ENCODE measurements at places on chromosomes 13 and 19.

DNA sequence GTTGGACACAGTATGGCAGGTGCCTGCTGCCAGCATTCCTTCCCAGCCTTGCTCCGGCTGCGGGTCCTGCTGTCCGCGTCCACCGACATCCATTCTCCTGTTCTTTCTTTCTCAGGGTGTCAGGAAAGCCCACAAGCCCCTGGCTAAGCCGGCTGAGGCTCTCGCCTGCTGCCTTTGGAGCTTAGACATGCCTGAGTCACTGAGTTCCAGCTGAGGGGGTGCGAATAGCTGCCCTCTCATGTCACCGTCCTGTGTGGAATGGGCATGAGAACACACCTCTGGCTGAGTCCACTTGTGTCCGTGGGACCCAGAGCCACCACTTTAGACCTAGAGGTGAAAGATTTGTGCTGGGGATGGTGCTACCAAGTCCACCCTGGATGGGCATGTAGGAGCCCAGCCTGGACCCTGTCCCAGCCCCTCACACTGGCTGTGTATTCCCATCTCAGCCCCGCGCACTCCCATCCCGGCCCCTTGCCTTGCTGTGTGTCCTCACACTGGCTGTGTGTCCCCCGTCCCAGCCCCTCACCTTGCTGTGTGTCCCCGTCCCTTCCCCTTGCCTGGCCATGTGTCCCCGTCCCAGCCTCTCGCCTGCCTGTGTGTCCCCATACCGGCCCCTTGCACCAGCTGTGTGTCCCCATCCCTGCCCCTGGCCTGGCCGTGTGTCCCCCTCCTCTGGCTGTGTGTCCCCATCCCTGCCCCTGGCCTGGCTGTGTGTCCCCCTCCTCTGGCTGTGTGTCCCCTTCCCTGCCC is 24.6 kb upstream of the IRS2 start:
- DNase-seq = no peak

DNA sequence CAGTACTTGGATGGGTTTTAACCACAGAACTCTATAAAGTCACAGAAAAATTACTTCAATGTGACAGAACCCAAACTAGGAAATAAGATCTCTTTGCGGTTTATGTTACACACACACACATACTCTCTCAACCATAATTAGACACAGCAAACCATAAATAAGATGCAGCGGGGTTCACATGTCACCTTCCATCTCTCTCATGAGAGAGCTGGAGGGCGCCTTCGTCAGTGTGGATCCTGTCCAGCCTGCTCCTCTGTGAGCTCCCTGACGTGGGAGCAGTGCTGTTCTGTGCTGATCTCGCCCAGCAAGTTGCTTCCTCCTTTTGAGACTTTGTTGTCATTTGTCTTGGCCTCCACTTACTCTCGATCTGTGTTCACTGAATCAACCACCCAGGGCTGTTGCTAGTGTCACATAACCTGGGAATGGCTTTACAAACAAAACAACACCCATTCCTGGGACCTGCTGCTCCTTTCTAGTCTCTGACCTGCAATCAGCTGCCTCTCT is 204.9 kb upstream of the KL start:
- DNase-seq = peak; percentile 26

DNA sequence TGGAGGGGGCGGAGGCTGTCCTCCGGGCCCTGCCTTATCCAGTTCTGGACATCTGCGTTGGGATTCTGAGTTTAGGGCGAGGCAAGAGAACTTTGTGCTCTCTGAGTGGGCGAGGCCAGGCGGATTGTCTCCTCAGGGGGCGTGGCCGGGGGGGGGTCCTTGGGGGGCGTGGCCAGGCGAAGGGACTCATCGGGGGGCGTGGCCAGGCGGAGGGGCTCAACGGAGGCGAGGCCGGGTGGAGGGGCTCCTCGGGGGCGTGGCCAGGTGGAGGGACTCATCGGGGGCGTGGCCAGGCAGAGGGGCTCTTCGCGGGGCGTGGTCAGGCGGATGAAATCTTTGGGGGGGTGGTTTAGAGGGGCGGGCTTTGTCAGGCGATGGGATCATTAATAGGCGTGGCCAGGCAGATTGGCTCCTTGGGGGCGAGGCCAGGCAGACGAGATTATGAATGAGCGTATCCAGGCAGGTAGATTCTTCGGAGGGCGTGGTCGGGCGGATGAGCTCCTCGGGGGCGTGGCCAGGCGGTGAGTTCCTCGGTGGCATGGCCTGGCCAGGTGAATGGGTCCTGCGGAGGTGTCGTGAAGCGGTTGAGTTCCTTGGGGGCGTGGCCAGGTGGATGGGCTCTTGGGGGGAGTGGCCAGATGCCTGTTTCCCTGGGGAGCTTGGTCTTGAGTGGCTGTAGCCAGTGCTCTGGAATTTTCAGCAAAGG is 10.3 kb upstream of the CACNG7 start:
- peak; percentile 82 for DNase-seq

- no peak for DNase-seq
Measured at GRCh38 chr19:58553799-58554493, 959 bp downstream of the CHMP2A start.

DNA sequence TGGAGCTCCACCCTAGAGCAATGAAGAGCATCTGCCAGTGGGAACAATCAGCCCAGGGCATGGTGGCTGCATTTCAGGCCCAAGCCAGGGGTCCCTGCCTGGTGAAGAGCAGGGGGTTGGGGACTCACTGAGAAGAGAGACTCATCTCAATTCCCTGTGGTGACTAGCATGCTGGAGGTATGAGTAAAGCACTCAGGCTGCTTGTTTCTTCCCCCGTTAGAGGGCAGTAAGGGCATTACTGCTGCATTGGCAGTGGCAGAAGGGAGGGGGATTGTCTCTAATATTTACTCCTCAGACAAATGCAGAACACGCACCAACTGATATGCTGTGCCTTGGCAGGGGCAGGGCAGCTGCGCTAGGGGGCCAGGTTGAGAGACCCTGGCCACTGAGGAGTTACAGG is 329.1 kb downstream of the SLITRK5 start:
- no peak for DNase-seq

GRCh38 chr13:51065372-51066090 is 45.5 kb downstream of the C13orf42 start:
- DNase-seq = no peak

GRCh38 chr19:35408284-35409171 is 37.7 kb downstream of the GPR42 start:
- DNase-seq = no peak

GRCh38 chr13:86581706-86582105 is 782.5 kb upstream of the SLITRK6 start:
- DNase-seq = no peak

GRCh38 chr13:47142105-47142504 is 245.3 kb upstream of the HTR2A start:
- no peak for DNase-seq

GRCh38 chr13:37059848-37060192 is 332 bp upstream of the SUPT20H start:
- DNase-seq = no peak

DNA sequence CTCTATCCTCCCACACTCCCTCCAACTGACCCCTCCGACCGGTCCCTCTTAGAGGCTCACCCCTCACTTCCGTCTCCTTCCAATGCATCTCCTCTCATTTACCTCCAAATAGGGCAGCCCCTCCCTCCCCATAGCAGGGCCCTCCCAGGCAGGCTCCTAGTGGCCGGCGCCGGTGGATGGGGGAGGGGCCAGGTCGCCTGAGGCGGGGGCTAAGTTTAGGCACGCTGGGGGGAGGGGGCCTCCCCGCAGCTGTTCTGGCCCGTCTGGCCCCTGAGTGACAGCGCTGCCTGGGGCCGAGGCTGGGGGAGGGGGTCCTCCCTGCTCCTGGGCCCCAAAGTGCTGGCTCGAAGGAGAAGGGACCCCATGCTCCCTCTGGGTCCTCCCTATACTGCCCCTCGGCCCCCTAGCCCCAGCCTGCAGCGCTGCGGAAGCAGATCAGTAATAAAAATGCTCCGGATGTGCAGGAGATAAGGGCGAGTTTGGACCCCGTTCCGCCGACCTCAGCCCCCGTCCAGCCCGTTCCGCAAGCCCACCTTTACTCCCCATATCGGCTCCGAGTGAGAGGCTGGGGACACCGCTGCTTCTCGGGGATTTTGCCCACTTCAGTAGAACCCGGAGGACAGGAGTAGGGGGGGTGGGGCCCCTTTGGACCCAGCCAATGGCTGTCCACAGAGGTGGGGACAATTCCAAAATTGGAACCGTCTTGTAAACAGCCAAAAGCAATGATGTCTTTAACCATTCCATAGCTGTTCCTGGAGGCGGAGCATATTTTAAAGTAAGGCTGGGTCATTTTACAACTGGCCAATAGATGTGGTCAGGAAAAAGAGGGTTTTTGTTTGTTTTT is 4.0 kb downstream of the RTN2 start:
- peak; percentile 61 for DNase-seq

DNA sequence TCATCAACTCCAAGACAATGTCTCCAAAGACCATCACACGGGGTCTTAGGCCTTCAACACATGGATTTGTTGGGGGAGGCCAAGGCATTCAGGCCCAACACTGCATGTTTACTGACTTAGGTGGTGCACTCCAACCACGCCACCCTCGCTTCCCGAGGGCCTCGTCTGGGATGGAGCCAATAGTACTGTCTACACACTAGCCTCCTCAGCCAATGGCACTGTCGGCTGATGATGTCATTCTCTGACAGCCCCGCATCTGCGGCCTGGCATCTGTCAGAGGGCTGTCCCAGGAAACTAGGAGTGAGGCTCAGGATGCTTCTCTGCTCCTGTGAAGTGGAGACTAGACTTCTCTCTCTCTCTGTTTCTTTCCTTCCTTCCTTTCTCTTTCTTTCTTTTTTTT is 96.6 kb downstream of the TEX26 start:
- no peak for DNase-seq

DNA sequence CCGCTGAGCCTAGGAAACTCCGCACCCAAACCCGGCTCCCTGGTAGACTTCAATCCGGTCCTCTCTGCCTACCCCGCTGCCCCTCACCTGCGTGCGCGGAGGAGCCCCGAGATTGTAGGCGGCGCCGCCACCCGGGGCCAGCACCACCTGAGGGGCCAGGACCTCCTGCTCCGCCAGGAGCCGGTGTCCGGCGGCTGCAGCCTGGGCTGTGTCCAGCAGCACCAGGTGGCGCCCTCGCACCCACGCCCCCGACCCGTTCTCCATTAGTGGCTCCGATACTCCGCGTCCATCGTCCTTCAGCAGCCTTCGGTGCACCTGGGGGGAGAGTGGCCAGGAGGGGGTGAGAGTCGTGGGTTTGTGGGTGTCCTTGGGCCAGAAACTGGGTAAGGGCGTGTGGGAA is 18.5 kb downstream of the MAN2B1 start:
- DNase-seq = no peak

GRCh38 chr13:40786568-40786996 is 2.8 kb upstream of the SLC25A15 start:
- no peak for DNase-seq

GRCh38 chr19:8444677-8445487 is at the start of gene HNRNPM:
TSS of gene HNRNPM (plus strand) at chr19:8444975. CDS start at chr19:8444999, 24 bp downstream.
- DNase-seq = peak; percentile 100

DNA sequence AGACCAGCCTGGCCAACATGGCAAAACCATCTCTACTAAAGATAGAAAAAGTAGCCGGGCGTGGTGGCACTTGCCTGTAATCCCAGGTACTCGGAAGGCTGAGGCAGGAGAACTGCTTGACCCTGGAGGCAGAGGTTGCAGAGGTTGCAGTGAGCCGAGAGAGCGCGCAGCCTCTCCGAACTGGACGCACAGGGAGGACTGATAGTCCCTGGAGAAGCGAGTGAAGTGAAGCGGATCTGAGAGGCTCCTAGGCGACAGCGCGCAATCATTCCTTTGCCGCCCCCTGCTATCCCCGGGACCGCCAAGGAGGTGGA is 233 bp downstream of the ZNF561 start:
- DNase-seq = no peak

DNA sequence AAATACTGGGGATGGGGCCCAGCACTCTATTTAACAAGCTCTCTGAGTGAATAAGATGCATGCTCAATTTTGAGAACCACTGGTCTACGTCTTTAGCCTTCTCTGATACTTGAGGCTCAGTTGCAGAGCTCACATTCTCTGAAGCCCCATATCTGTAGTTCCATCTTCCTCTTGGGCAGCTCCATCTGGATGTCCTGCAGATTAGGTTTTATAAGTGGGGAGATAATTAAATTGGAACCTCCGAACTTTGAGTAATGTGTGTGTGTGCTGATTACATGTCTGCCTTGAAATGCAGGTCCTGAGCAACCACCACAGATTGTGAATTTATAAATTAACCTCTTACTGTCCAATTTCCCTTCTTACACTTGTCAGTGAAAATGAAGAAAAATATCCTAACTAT is 7.2 kb upstream of the RASL11A start:
- DNase-seq = no peak

GRCh38 chr13:80359778-80360452 is 19.0 kb upstream of the SPRY2 start:
- DNase-seq = peak; percentile 37

DNA sequence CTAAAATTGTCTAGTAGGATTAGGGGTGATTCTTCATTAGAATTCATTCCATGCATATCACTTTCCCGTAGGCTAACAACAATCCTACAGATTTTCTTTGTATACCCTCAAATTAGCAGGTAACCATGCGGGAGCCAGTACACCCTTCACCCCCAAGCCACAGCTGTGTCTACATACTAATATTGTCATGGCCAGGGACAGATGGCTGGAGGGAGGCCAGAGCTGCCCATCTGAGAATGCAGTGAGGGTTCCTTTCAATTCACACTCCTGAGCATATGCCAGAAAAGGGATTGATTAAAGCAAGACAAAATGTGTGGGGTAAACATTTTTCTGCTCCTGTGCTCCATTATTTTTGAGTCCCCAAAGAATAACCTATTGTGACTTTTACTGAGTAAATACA is 68.9 kb downstream of the FREM2 start:
- no peak for DNase-seq

GRCh38 chr13:24906268-24906667 is 142.3 kb downstream of the RNF17 start:
- no peak for DNase-seq

- no peak for DNase-seq
Measured at GRCh38 chr13:97945342-97945741, 8.1 kb upstream of the IPO5 start.

- DNase-seq = no peak
Measured at GRCh38 chr19:8221161-8221560, 12.0 kb downstream of the CERS4 start.

GRCh38 chr19:10005632-10006334 is 4.5 kb downstream of the COL5A3 start:
- no peak for DNase-seq

DNA sequence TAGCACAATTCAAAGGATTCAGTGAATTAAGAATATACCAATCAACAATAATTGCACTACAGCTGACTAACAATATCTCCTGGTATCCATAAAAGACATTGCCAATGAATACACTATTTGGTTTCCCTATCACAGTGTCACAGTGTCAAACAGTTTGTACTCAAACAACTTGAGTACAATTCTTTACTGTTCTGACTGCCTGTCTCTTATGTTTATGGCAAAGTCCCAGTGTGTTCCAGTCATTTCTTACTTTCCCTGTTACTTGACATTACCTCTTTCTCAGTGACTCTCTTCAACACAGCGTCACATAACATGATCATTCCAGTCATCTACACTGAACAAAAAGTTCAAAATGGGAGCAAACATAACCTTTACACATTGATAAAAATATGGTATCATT is 21.2 kb upstream of the RNASEH2B start:
- DNase-seq = no peak

DNA sequence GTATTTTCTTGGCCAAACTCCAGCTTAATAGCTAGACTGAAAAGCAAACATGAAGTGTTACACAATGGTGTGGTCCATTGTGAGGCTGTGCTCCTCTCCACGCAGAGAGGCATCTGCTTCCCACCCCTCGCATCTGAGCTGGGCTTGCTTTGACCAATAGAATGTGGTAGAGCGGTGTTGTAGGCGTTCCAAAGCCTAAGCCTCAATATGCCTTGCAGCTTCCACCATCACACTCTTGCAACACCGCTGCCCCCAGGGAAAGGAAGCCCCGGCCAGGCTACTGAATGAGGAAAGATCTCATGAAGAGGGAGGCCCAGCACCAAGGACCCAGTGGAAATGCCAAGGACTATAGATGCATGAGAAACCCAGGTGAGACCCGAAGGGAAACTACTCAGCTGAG is 9.4 kb downstream of the FLT1 start:
- DNase-seq = no peak

All from nephron progenitor cell (in vitro differentiated cells).